ENCODE measurements at places on chromosomes 1 and 21.

DNA sequence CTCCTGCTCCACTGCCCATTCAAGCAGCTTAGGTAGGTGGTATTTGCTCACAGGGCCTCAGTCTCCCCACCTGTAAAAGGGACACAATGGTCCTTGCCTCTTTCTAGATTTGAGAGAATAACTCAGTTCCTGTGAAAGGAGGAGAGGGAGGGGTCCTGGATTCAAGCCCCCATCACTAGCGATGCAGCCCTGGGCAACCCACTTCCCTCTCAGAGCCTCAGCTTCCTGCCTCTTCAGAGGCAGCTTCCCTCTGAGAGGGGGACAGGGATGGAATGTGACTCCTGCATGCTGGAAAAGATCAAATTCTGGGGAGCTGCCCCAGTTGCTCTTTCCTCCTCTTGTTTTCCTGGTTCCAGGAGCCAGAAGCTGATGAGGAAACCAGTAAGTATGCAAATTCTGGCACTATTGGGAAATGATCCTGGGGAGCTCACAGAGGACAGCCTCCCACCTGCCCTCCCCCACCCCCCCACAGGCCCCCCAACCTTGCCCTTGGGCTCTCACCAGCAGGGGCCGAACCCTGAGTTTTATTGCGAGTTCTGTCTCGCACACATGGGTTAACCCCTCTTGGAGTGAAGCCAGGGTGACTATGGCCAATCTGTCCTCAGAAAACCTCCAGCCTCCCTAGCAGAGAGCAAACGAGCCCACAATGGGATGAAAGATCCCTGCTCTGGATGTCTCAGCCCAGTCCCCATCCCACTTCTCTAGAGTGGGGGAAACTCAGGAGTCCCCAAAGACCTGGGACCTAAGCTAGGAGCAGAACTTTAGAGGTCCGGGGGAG lies 11.7 kb downstream of the ZC3H12A start:
- no peak for DNase-seq

DNA sequence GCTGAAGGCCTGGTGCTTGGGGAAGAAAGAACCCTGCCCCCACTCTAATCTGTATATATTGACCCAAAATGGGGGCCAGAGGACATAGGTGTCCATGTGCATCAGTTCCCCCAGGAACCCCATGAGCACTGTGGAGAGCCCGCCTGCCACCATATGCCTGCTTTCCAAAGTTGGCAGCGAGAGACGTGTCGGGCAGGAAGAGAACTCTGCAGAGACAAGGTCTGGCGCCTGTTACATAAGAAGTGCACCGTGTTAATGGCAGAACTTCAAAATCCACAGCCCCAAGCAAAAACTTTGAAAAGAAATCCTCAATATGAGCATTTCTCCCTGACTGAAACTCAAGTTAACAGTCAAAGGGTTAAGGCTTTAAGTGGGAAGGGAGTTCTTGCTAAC lies 8.0 kb downstream of the CTNNBIP1 start:
- no peak for DNase-seq

- no peak for DNase-seq
These were observed 702.2 kb upstream of the ADGRL4 start for GRCh38 chr1:79708646-79709265.

DNA sequence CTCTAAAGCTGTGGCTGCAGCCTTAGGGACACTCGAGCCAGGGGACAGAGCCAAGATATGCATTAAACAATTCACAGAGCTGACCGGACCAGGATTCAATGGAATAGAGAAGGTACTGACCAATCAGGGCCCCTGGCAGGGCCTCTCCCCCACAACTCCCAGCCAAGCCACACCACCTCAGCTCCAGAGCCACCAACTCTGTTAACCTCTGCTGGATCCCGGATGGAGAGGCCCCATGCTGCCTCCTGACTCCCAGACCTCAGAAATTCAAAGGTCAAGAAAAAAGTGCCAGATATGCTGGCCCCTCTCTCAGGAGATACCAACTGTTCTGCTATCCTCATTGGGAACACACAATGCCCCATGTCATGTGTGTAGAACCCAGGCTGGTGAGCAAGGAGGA lies 62.1 kb downstream of the CD46 start:
- no peak for DNase-seq

- DNase-seq, result no peak
These were observed 57.2 kb downstream of the CACHD1 start for GRCh38 chr1:64527165-64527564.

DNA sequence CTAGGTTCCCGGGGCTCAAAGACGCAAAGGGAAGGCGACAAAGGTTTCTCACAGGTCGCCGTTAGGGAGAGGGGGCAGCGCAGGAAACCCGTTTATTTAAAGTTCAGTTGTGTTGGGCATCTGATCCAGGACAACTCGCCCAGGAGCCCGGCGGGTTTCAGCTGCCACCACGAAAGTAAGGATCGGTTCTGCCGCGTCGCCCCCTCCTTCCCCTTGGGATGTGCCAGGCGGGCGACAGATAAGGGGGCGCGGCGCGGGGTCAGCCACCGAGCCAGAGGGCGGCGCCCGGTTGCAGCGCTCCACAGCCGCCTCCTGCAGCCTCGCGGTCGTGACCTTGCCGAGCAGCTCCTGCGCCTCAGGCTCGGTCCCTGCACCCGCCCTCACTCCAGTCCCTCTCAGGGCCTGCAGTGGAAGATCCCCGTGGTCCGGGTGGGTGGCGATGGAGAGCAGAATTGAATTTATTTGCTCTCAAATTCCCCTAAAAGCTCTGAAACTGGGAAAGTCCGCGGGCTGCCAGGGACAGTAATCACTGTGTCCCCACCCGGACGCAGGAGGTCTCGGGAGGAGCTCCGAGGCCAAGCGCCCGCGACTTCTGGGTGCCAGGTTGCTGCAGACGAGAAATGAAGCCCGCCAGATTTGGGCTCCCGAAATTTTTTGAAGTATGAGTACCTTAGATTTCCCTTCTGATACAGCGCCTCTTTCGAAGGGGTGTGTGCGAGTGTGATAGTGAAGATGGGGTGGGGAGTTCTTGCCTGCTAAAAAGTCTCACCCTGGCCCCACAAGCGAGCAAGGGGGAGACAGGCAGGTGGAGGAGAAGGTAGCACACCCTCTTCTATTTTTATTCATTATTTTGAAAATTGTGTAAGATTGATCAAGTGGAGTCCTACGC lies 28.4 kb upstream of the NFIA start:
- DNase-seq, result no peak

DNA sequence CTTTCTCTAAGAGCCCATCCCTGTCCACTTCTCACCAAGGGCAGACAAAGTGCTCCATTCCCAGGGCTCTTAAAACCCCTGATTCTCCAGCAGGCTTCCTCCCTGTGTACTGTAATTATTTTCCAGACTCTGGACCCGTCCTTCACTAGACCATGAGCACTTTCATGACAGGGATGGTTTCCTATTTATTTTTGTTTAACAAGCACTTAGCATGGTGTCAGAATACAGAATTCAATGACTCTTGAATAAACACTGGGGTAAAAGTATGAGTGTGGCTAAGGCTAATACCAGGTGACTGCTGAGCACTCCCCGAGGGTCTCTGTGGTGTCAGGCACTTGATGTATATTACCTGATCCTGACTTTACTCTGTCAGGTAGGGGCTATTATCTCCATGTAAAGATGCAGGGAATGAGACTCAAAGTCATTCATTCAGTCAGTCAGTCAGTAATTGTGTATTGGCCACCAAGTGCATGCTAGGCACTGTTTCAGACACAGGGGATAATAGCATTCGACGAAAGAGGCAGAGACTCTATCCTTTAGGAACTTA lies 47.2 kb downstream of the C1orf21 start:
- no peak for DNase-seq

GRCh38 chr1:40701684-40702083 lies 10.2 kb downstream of the NFYC start:
- no peak for DNase-seq

DNA sequence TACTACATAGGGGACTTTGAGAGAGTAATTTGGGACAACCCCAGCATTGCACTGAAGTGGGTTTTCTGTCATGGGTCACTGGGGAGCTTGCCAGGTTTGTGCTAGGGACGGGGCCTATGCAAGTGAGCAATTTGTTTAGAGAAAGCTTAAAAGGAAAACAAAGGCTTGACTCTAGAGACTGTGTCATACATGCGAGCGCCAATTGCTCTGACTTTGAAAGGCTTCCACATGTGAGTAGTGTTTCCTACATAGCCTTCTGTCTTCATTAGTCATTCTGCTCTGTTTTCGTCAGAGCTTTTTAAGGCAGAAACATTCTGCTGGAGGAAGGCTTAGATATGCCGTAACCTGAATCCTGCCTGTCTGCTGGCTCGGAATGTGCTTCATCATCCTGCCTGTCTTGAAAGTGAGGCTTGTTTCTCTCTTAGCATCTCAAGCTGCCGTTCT lies 28.4 kb downstream of the TRIM45 start:
- DNase-seq, result no peak

DNA sequence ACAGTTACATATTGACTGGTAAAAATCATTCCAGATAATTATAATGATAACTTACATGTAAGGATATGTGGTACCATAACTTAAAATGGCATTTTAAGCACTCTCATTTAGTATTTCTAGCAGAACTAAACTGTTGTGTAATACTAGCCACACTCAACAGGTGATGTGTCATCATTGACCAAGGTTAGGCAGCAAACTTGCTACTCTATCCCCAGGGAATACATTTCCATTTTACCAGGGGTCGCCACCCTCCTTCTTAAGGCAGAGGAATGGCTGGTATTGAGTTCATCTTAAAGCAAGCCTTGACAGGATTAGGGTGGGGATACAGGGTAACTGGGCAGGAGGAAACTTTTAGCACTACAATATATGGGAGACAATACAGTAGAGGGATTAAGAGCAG lies 259.8 kb upstream of the CAMK1G start:
- no peak for DNase-seq

- DNase-seq, result no peak
These were observed at the start of gene ADGRL2 for GRCh38 chr1:81800695-81801650. Gene ADGRL2, plus strand, starts transcription at chr1:81800934. Its CDS starts 36,051 bp downstream, at chr1:81836985.

- no peak for DNase-seq
These were observed 18.1 kb downstream of the KHDRBS1 start for GRCh38 chr1:32031578-32032274.

- DNase-seq, result no peak
These were observed 10.6 kb upstream of the CAPZB start for GRCh38 chr1:19495799-19496526.

- peak; percentile 51 for DNase-seq
These were observed 63.5 kb upstream of the SSX2IP start for GRCh38 chr1:84753516-84754385.

All from central memory CD4-positive, alpha-beta T cell (primary cell).